M059J (cell line): ENCODE measurements at places on chromosomes 1 and 21.
A peak's percentile ranks its signal among the peaks of the same experiment; 100 is the strongest.

GRCh38 chr1:165259706-165260428, 96.6 kb downstream of the LMX1A start:
- no peak for DNase-seq

GRCh38 chr21:42157606-42158310, 61.2 kb upstream of the ABCG1 start:
- no peak for DNase-seq

GRCh38 chr1:25996966-25997827, 666 bp downstream of the PAFAH2 start:
- peak; percentile 42 for DNase-seq

DNA sequence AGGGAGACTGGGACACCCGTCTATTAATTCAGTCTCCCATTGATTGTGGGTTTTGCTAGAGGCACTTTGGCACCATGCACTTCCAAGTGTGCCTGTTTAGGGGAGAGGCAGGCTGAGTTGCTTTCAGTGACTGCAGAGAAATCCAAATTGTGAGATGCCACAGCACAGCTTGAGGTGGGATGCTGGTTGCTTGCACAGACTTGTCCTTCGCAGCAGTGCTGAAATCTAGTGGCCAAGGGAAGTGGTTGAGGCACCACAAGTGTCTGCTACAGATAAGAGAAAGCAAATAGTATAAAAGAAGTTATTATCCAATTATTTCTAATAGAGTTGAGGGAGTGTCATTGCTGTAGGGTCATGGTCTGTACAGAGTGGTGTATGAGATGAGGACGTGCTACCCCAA, 40.0 kb upstream of the APP start:
- no peak for DNase-seq

GRCh38 chr1:117661027-117661426, 55.2 kb downstream of the TENT5C start:
- DNase-seq, result no peak

DNA sequence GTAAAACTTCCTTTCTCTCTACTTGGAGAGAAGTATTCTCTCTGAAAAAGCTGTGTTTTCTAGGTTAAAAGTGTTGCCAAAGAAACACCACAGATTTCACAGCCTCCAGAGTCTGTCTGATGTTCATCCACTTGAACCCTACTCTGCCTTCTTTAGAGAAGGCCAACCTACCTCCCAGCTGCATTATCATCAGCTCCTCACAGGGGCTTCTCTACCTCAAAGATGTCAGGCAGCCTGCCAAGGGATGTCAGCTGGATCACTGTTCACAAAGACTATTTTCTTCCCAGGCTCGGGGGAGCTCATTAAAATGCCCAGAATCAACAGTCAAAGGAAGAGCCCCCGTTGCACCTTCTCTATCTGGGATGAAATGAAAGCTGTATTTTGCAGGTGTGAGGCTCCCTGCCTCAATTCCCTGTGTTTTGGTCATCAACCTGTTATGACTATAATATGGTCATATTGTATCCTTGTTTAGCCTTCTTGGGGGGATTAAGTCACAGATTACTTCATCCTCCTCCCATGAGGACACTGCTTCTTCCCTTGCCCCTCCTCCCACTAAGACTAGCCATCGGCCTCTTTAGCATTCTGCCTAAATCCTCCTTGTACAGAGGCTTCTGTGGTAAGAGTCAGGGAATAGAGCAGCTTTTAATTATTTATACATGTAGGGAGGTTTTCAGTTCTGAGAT, 25.7 kb downstream of the ANGPTL7 start:
- no peak for DNase-seq

DNA sequence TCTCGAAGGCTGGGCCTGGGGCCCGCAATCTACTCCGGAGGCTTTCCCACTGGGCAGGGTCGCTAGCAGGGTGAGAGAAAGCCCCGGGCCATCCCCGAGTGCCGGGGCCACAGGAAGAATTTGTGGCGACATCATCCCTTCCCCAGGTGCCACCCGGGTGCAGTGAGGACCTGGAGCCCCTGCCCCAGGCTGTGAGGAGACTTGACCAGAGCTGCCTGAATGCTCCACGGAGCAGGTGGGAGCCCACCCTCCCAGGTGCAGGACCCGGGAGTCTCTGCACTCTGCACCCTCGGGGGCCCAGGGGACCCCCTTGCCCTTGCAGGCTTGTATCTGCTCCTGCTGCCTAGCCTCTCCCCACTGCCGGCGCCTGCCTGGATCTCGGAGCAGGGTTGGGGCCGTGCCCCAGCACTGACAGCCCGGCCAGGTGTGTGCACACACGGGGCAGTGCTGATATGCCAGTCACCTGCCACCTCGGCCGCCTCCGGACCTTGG, 67.5 kb upstream of the RGS7 start:
- DNase-seq, result no peak

DNA sequence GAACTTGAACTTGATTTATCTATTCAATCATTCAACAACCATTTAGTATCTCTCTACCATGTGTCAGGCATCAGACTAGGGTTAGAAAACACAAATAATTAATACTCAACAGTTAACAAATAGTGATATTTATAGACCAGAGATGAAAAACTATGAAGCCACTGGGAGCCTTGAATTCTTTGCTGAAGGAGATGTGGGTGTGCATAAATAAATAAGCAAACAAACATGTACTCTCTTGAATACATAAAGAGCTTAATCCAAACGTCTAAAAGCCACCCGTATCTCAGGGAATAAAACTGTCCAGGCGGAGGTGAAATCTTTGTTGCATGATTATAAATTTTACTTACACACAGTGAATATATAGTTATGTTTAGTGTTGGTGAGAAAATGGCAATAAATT, 165.7 kb downstream of the SLC45A1 start:
- DNase-seq, result no peak

DNA sequence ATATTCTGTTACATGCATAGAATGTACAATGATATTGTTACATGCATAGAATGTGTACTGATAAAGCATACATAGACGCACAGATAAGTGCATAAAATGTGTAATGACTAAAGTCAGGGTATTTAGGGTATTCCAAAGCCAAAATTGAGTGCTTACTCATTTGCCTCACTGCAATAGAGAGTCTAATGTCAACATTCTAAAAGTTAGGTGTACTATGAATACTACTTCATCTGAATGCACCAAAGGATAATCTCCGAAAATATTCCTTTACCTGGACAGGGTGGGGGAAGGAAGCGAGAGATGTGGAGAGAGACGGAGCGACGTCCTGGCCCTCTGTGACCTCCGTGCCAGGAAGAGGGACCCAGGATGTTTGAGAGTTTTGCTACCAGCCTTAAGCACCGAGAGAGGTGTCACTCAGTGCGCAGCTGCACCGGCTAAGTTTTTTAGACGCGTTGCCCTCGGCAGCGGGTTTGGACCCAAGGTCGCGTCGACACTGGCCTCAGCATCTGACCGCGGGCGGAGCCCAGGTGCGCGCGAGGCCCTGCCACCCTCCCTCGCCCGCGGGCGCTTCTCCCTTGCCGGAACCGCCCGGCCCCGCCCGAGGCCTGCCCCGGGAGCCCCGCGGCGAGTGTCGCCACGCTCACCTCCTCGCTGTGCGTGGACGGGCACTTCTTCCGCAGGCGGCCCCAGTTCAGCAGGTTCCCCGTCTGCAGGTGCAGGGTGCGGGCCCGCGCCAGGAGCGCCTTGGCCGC, 660 bp downstream of the GCLM start:
- DNase-seq, result peak; percentile 56

DNA sequence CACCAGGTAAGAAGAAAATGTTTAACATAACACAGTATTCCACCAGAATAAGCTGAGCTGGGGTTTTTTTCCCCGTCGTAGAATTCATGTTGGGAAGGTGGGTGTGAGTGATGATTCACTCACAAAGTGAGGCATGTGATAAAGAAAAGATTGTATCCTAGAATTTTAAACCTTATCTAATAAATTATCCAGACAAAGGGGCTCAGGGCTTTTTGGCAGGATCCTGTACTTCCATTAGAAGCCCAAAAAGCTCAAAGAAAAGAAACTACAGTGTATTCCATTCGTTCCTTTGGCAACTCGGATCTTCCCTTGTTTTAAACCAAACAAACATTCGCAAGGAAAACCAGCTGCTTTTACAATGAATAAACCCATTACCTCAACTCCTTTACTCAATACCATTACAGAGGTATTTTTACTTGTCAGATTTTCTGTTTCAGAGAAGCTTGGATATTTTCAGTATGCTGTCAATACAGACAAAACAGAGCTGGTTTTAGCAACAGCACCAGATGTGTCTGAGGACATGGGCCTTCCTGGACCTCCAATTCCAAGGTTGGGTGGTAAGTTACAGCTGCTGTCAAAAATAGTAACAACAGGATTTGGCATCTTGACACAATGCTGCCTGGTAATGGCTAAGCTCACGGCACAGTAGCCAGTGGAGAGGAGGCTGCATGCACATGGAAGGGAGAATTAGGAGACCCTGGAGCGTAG, 159.9 kb upstream of the RUNX1 start:
- peak; percentile 62 for DNase-seq

DNA sequence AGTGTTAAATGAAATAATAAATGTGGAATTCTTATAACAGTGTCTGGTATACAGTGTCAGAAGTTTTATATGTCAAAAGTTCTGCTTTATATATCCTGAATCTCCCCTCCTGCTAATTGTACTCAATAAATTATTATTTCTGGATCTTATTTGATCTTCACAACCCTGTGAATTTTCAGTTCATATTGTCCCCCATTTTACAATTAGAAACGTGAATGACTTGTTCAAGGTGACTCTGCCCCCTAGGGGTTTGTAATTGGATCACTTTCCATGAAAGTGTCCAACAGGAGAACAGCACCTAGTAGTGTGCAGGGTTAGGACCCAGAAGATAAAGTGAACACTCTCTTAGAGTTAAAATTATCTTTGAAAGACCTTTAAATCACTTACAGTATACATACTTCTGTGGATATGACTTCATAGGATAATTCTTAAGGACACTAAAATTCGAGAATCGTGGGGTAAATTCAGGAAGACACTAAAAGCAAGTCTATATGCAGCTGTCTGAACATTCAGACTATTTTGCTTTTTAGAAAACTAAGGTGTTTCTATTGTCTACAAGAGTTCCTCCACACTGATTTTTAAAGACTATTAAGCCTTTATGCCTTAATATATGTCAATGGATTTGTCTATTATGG, 4.5 kb upstream of the DDR2 start:
- DNase-seq, result peak; percentile 57

- no peak for DNase-seq
Measured at GRCh38 chr1:169565335-169566271, 20.7 kb downstream of the F5 start.

- DNase-seq, result no peak
Measured at GRCh38 chr1:6594977-6595740, 7.5 kb downstream of the KLHL21 start.

DNA sequence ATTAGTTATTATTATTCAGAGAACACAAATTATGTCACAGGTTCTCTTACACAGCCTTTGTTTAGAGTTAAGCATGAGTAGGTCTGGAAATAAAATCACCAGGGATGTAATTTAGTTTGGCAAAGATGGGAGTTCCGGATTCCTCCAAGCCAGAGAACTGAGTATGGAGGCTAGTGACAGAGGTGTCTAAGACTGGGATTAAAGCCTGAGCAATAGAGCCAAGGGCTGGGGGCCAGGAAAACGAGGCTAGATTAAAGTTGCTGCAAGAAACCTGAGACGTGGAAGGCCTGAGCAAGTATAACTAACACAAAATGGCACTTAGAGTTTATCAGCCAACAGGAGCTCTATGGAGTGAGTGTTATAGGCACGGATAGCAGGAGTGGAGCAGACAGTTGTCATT, 381.6 kb downstream of the SRGAP2C start:
- no peak for DNase-seq

DNA sequence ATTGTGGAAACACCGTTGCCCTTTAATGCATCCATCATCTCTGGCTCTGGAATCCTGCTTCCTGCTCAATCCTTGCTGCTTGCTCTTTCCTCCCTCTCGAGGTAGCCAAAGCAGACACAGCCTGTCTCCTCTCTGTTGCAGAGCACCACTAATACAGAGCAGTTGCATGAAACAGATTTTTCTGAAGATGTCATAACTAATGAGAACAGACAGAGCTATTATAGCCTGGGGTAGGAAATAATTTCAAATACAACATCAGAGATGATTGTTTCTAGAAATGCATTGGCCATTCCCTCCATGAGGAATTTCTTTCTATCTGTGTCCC, 23.3 kb upstream of the ACBD6 start:
- no peak for DNase-seq

- DNase-seq, result peak; percentile 40
Measured at GRCh38 chr1:9230869-9231533, 3.6 kb upstream of the H6PD start.

DNA sequence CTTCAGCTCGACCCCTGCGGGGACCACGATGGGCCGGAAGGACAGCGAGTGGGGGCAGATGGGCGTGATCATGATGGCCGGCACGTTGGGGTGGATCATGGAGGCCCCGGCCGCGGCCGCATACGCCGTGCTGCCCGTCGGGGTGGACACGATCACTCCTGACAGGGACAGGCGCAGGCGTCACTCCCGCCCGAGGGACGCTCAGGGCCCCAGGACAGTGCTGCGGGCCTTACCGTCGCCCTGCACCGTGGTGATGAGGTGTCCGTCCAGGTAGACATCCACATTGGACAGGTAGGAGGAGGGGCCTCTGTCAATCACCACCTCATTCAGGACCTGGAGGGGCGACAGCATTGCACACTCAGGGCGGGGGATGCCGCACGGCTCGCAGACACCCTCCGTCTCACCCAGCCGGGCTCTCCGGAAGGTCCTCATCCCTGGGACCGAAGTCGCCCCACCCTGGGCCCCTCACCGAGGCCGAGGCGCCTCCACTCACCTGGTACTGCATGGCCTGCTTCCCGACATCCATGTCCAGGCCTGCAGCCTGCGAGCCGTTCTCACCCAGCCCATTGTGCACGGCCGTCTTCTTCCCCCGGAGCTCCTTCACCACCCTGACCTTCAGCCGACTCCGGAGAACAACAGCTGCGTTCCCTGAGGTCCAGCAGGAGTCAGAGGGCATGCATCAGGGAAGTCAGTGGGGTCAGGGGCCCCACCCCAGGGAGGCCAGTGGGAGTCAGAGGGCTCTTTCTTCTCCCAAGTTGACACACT, 24.0 kb downstream of the NADK start:
- no peak for DNase-seq

DNA sequence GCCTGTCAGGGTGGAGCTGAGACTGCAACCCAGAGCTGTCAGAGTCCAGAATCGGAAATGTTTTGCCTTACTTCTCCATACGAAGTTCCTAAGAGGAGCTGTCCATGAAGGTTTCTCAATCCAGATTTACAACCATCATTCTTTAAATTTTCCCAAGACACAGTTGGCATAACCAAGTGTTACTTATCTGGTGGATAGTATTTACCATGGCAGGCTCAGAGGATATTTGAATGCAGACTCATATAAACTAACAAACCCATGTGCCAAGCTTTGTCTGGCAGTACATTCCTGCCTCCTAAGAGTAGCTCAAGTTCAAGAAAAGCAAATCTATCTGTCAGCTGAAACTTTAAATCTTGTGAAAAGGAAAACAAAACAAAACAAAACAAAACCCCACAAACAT, 267.9 kb downstream of the ZNF326 start:
- no peak for DNase-seq

- peak; percentile 95 for DNase-seq
Measured at GRCh38 chr1:36342426-36343185, 19.2 kb upstream of the EVA1B start.
